Naive thymus-derived CD4-positive, alpha-beta T cell (primary cell): ENCODE measurements at places on chromosomes 6 and 20.

- H3K4me3 ChIP-seq: no peak overlapping the region
- no peak for DNase-seq
- no peak overlapping the region for H3K27ac ChIP-seq
These were observed 2.2 kb downstream of the PPP1R3G start for GRCh38 chr6:5087389-5087788.

DNA sequence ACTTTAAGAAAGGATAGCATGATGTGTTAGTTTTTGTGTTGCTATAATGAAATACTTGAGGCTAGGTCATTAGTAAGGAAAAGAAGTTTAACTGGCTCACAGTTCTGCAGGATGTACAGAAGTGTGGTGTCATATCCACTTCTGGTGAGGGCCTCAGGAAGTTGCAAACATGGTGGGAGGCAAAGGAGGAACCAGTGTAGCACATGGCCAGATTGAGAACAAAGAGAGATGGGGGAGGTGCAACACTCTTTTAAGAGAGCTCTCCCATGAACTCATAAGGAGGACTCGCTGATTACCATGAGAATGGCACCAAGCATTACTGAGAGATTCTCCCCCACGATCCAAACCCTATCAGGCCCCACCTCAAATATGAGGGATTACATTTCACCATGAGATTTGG, 265.4 kb downstream of the RIMS1 start:
- no peaks in the 10 kb centered on the region for H3K27me3 ChIP-seq
- DNase-seq: no peak
- H3K4me1 ChIP-seq: no peaks in the 10 kb centered on the region
- H3K27ac ChIP-seq: no peak overlapping the region
- no peaks in the 10 kb centered on the region for H3K36me3 ChIP-seq
- H3K4me3 ChIP-seq: no peak overlapping the region

DNA sequence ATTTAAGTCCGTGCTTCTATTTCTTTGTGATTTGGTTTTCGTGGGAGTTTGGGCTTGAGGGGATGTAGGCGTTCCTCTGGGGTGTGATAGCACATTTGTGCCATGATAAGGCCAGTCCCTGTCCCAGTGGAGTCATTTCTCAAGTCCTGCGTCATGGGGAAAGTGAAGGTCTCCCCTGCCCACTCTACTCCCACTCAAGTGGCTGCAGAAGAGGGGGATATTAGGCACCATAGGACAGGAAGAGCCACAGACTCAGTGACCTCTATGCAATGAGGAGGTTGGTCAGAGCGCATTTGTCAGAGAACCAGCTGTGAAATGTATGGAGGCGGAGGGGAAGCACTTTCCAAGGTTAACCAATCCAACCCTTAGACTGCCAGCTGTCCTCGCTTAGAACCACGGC, 51.9 kb upstream of the EDN1 start:
- H3K4me3 ChIP-seq: no peak overlapping the region
- DNase-seq: peak; percentile 34
- no peaks in the 10 kb centered on the region for H3K36me3 ChIP-seq
- H3K27me3 ChIP-seq: no peaks in the 10 kb centered on the region
- H3K27ac ChIP-seq: no peak overlapping the region
- peaks cover 7% of the 10 kb centered on the region for H3K4me1 ChIP-seq

DNA sequence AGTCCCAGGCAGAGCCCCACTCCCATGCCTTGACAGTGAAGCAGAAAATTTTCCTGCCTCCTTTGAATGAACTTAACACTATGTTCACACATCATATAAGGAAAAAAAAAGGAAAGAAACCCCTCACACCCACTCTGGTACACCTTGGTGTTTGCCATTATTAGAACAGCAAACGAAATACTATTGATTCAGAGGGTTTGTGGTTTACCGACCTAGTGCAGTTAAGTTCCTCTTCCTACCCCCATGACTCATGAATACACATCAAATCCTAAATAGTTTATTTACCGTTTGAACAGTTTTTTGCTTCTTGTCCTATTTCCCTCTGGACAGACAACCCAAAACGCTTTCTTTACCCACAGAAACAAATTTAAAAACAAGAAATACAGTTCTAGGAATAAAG, 237.7 kb downstream of the FOXA2 start:
- no peak overlapping the region for H3K27ac ChIP-seq
- H3K4me3 ChIP-seq: no peak overlapping the region
- DNase-seq: no peak
- no peaks in the 10 kb centered on the region for H3K36me3 ChIP-seq

- H3K27me3 ChIP-seq: no peaks in the 10 kb centered on the region
- H3K27ac ChIP-seq: no peak overlapping the region
- H3K4me3 ChIP-seq: no peak overlapping the region
- H3K4me1 ChIP-seq: no peaks in the 10 kb centered on the region
- no peaks in the 10 kb centered on the region for H3K36me3 ChIP-seq
These were observed 8.7 kb downstream of the SNX21 start for GRCh38 chr20:45842169-45842812.

DNA sequence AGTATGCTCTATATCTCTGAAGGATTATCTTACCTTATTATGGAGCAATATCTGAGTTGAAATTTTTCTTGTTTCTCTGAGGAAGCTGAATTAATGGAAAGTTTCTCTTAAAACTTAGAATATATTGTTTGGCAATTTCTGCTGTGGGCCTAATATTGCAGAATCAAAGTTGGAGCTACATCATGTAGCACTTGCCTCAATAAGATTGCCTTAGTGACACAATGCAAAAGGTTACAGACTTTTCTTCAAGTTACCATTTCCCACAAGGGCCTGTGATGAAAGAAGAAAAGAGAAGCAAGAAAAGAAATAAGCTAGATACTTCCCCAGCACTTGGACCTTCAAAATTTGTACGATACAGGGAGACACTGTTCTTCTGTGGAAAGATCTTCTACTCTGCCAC, 151.2 kb downstream of the SOBP start:
- no peaks in the 10 kb centered on the region for H3K36me3 ChIP-seq
- no peaks in the 10 kb centered on the region for H3K4me1 ChIP-seq
- no peak overlapping the region for H3K27ac ChIP-seq
- H3K4me3 ChIP-seq: no peak overlapping the region
- no peak for DNase-seq

- no peak for DNase-seq
- peak overlapping the region; percentile 95 for H3K27ac ChIP-seq
- H3K4me1 ChIP-seq: peaks cover 30% of the 10 kb centered on the region
- peaks cover 16% of the 10 kb centered on the region for H3K36me3 ChIP-seq
These were observed 664 bp upstream of the BAG6 start for GRCh38 chr6:31652925-31653724.

- H3K27me3 ChIP-seq: no peaks in the 10 kb centered on the region
- H3K27ac ChIP-seq: peak overlapping the region; percentile 79
- peak overlapping the region; percentile 100 for H3K4me3 ChIP-seq
- peaks cover 9% of the 10 kb centered on the region for H3K36me3 ChIP-seq
- no peak for DNase-seq
These were observed 651 bp upstream of the BLTP3A start for GRCh38 chr6:34791164-34791700.

- H3K36me3 ChIP-seq: no peaks in the 10 kb centered on the region
- no peaks in the 10 kb centered on the region for H3K4me1 ChIP-seq
- no peak overlapping the region for H3K4me3 ChIP-seq
These were observed 41.2 kb downstream of the LYRM2 start for GRCh38 chr6:89597372-89597771.

GRCh38 chr6:128156321-128157111, 255.7 kb upstream of the THEMIS start:
- no peak overlapping the region for H3K4me3 ChIP-seq
- no peaks in the 10 kb centered on the region for H3K27me3 ChIP-seq
- no peak for DNase-seq
- no peaks in the 10 kb centered on the region for H3K36me3 ChIP-seq

GRCh38 chr6:44833248-44833647, 445.7 kb downstream of the CDC5L start:
- no peaks in the 10 kb centered on the region for H3K36me3 ChIP-seq
- no peak overlapping the region for H3K27ac ChIP-seq
- DNase-seq: no peak
- peaks cover 14% of the 10 kb centered on the region for H3K4me1 ChIP-seq
- no peaks in the 10 kb centered on the region for H3K27me3 ChIP-seq

- no peaks in the 10 kb centered on the region for H3K4me1 ChIP-seq
- DNase-seq: no peak
- H3K27ac ChIP-seq: no peak overlapping the region
These were observed 463.9 kb upstream of the JAG1 start for GRCh38 chr20:11137688-11138087.

DNA sequence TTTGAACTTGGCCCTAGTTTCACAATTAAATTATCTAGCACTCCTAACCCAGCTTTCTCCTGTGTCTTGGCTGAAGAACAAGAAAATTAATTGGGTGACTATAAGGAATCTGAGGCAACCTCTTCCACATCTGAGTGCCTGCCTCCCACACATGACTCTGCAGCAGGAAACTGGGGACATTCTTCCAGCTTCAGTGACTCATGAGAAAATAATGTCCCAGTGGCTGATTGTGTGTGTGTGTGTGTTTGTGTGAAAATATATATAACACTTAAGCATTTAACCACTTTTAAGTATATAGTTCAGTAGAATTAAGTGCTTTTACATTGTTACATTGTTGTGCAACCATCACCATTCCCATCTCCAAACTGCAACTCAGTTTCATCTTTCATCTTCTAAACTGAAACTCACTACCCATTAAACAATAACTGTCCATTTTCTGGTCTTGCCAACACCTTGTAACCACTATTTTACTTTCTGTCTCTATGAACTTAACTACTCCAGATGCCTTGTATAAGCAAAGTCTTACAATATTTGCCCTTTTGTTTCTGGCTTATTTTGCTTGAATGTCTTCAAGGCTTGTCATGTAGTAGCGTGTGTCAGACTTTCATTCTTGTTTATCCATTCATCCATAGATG, 8.7 kb downstream of the TRIM38 start:
- no peak overlapping the region for H3K4me3 ChIP-seq
- peaks cover 28% of the 10 kb centered on the region for H3K4me1 ChIP-seq
- DNase-seq: no peak
- peaks cover 22% of the 10 kb centered on the region for H3K36me3 ChIP-seq
- H3K27me3 ChIP-seq: no peaks in the 10 kb centered on the region

GRCh38 chr6:38163186-38164130, 343.9 kb downstream of the ZFAND3 start:
- H3K4me3 ChIP-seq: no peak overlapping the region
- no peaks in the 10 kb centered on the region for H3K27me3 ChIP-seq
- no peaks in the 10 kb centered on the region for H3K4me1 ChIP-seq
- DNase-seq: no peak
- no peaks in the 10 kb centered on the region for H3K36me3 ChIP-seq

GRCh38 chr6:7685276-7685675, 40.6 kb upstream of the BMP6 start:
- H3K4me1 ChIP-seq: no peaks in the 10 kb centered on the region
- no peak for DNase-seq
- H3K4me3 ChIP-seq: no peak overlapping the region

DNA sequence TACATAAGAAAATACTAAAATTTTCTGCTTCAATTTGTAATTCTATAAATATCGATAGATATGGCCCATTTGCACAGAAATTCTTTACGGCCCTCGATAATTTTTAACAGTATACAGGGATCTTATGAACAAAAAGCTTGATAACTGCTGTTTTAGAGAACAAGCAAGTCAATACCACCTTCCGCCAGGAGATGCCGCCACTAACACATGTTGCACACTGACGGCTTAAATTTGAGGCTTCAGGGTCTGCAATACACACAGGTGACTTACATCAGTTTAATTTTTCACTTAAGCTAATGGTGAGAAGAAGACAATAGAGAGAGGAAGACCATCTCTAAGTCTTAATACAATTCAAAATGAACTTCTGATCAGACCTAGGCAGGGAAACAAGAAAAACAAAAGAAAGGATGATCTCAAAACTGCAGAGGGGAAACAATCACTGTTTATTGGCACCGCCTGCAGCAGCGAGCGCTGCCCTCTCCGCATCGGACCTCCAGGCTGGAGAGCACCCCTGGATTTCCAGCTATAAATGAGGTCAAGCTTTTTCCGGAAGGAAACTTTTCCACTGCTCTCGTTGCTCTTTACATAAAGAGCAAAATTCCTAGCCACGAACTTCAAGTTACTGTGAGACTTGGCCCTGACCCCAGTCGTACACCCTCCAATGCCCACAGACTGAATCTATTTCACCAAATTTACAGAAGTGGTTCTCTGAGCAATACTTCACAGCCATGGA, 53.9 kb downstream of the OTOR start:
- no peak overlapping the region for H3K4me3 ChIP-seq
- DNase-seq: peak; percentile 33
- H3K27me3 ChIP-seq: no peaks in the 10 kb centered on the region
- no peak overlapping the region for H3K27ac ChIP-seq

- no peaks in the 10 kb centered on the region for H3K4me1 ChIP-seq
- H3K27ac ChIP-seq: no peak overlapping the region
- H3K4me3 ChIP-seq: no peak overlapping the region
- DNase-seq: no peak
These were observed 4.7 kb downstream of the MLIP start for GRCh38 chr6:54115966-54116365.

DNA sequence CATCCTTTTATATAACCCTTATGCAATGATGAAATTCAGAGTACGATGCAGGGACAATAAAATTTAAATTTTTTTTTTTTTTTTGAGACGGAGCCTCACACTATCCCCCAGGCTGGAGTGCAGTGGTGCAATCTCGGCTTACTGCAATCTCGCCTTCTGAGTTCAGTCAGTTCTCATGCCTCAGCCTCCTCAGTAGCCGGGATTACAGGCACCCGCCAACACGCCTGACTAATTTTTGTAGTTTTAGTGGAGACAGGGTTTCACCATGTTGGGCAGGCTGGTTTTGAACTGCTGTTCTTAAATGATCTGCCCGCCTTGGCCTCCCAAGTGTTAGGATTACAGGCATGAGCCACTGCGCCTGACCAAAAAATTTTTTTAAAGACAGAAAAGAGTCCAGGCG, 15.2 kb downstream of the MTO1 start:
- H3K4me1 ChIP-seq: no peaks in the 10 kb centered on the region
- H3K36me3 ChIP-seq: peaks cover 70% of the 10 kb centered on the region
- H3K4me3 ChIP-seq: no peak overlapping the region

DNA sequence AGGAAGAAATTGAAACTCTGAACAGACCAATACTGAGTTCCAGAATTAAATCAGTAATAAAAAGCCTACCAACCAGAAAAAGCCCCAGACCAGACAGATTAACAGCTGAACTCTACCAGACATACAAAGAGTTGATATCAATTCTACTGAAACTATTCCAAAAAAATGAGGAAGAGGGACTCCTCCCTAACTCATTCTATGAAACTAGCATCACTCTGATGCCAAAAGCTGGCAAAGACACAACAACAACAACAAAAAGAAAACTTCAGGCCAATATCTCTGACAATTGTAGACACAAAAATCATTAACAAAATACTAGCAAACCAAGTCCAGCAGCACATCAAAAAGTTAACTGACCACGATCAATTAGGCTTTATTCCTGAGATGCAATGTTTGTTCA, 246.0 kb upstream of the RUNX2 start:
- no peaks in the 10 kb centered on the region for H3K36me3 ChIP-seq
- no peaks in the 10 kb centered on the region for H3K4me1 ChIP-seq
- H3K4me3 ChIP-seq: no peak overlapping the region
- DNase-seq: no peak

GRCh38 chr6:24603241-24603640, 42.8 kb downstream of the KIAA0319 start:
- H3K4me1 ChIP-seq: no peaks in the 10 kb centered on the region
- no peak overlapping the region for H3K4me3 ChIP-seq
- H3K36me3 ChIP-seq: no peaks in the 10 kb centered on the region

- DNase-seq: no peak
- no peak overlapping the region for H3K27ac ChIP-seq
- H3K27me3 ChIP-seq: no peaks in the 10 kb centered on the region
- no peaks in the 10 kb centered on the region for H3K36me3 ChIP-seq
These were observed 6.5 kb upstream of the RBBP8NL start for GRCh38 chr20:62433658-62434497.
